ENCODE measurements at places on chromosomes 16 and 17.

- DNase-seq = no peak
These were observed 30.0 kb downstream of the APPBP2 start for GRCh38 chr17:60496041-60496440.

GRCh38 chr17:67232441-67232840 is 12.6 kb downstream of the HELZ start:
- DNase-seq = no peak

DNA sequence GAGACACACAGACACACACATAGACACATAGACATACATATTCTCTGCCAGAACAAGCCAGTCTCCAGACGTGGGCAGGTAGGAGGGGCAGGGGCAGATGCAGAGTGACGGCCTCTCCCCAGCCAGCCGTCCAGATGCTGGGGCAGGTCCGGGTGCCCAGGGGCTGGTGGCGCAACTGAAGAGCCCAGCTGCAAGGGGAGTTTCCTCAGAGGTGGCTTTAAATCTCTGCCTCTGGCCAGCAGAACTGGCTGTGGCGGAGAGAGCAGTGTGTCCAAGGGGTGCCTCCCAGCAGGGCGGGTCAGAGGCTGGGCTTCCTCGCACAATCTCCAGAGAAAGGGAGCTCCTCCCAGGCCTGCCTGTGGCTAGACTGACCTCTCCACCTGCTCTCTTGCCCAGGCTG is 9.4 kb upstream of the GCGR start:
- no peak for DNase-seq

DNA sequence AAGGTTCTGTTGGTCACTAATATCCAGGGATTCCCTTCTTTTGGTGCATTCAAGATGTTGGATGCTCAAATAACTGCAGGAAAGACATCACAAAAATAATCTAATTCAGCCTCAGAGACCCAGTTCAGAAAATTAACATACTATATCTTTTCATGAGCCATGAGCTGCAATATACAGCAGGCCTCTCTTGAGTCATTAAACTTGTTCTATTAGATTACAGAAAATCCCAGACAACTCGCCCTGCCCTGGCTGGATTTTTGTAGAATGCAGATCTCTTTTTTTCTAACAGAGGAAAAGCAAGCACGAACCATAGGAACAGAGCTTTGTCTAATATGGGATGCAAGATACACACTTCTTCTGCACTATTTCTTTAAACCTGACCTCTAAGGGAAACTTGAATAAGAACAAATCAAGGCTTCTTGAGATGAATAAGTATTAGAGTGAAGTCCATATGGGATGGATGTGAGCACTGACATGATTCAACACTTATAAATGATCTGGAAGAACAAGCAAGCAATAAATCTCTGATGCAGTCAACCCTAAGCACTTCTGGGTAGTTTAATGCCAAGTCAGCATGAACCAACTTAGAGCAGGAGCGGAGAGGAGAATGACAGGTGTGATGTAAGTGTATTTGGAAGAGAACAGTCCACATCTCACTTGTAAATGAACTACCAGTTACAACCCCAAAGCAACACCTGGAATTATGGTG is 70.7 kb upstream of the GNAO1 start:
- no peak for DNase-seq

- no peak for DNase-seq
These were observed 59.8 kb downstream of the PGS1 start for GRCh38 chr17:78438271-78438691.

DNA sequence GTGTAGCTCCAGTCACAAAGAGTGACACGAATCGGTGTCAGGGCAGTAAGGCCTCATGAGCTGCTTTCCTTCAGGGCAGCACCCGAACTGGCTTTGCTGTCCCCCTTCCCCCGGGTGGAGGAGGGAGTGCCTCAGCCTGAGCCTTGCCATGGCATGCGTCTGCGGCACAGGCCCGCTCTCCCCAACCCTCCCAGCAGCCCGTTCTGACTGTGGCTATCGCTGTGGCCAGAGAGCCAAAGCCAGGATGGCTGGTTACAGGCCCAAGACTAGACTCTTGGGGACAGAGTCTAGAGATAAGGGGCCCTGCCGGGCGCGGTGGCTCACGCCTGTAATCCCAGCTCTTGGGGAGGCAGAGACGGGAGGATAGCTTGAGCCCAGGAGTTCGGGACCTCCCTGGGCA is 25.9 kb downstream of the CLUH start:
- no peak for DNase-seq

GRCh38 chr16:26391833-26392232 is 674.9 kb upstream of the C16orf82 start:
- DNase-seq = no peak

GRCh38 chr16:81307770-81308169 is 7.0 kb upstream of the GAN start:
- no peak for DNase-seq

DNA sequence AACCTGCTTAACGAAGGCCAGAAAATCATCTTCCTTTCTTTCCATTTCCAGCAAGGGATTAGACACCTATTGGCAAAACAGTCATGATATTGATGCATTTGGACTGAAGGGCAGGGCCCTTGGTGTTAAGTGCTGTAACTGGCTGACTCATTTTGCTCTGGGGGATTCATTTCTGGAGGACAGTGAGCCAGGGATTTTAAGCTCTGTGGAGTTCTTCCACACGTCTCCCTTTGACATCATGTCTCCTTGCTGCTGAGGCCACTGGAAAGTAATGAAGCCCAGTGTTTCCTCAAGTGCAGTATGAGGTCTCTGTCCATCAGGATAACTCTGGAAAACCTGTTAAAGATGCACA is 42.2 kb downstream of the DNAH9 start:
- DNase-seq = no peak

DNA sequence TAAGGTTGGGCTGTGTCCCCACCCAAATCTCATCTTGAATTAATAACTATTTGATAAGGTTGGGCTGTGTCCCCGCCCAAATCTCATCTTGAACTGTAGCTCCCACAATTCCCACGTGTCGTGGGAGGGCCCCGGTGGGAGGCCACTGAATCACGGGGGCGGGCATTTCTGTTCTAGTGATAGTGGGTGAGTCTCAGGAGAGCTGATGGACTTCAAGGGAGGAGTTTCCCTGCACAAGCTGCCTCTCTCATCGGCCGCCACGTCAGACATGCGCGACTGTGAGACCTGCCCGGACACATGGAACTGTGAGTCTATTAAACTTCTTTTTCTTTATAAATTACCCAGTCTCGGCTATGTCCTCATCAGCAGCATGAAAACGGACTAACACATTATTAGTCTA is 44.9 kb upstream of the METRNL start:
- no peak for DNase-seq

DNA sequence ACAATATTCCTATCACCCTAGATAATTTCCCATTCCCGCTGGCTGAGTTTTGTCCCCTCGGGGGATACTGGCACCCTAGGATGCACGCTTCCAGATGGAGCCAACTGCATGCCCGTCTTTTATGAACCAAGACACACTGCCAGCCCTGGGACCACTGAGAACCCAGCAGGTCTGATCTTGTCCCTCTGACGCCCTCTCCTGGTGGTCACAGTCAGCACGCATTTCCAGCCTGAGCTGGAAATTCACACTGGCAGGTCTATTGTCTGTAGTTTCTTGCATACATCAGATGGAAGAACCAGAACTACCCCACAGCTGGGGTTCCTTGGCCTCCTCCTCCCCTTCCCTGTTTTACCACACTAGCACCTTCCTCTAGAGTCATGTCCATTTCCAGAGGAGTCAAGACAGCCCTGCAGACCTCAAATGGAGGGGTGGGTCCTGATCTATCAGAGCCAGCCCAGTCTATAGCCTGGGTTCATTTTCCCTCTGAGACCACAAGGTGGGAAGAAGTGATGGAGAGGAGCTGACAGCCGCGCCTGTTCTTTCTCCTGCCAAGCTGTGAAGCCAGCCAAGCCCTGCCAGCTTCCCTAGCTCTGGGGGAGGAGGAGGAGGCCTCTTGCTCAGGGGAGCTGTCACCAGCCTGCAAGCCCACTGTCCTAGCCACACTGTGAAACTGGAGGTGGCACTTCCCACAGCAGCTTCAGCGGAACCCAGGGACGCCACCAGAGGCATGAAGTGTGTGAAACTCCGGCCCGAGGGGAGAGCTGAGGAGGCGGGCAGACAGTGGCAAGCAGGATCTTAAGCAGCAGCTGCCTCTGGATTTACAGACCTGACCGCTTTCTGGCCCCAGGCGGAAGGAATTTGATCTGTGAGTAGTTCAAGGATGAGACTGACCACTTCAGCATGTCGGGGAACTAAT is 29.3 kb downstream of the MXRA7 start:
- DNase-seq = peak; percentile 35
